ENCODE measurements at places on chromosomes 6 and 20. TPM values are rescaled to one million over a fixed set of nuclear protein-coding genes. Genes with fewer than 3 reads are reported as not detected.

The KHDC1 gene
- total RNA-seq, result 2.6 TPM

The SRC gene
- 16.2 TPM for total RNA-seq

The TRDN gene
- not detected for total RNA-seq

The SLC32A1 gene
- not detected for total RNA-seq

The WFDC12 gene
- not detected for total RNA-seq

The MYT1 gene
- not detected for total RNA-seq

The NMBR gene
- total RNA-seq, result 0.37 TPM

The AIF1 gene
- total RNA-seq, result not detected

The SLX4IP gene
- 4.0 TPM for total RNA-seq

The BPIFB1 gene
- not detected for total RNA-seq

The GSTA3 gene
- not detected for total RNA-seq

The PPIL6 gene
- total RNA-seq, result 4.3 TPM

The PSORS1C1 gene
- total RNA-seq, result 0.39 TPM

The SPACA1 gene
- not detected for total RNA-seq

The SIRPD gene
- total RNA-seq, result not detected

The OR2H2 gene
- total RNA-seq, result not detected

The TCP11 gene
- total RNA-seq, result 0.37 TPM

The STMND1 gene
- not detected for total RNA-seq

The GPRC6A gene
- not detected for total RNA-seq

The BTNL2 gene
- total RNA-seq, result not detected

The TENT5A gene
- 30.1 TPM for total RNA-seq

The FOXS1 gene
- total RNA-seq, result not detected

Measured in subcutaneous preadipocyte (primary cell).